NCI-H146 (cell line): ENCODE measurements at places on chromosomes 3 and 15.

- no peak for DNase-seq
These were observed 29.6 kb downstream of the CALML4 start for GRCh38 chr15:68175526-68175925.

DNA sequence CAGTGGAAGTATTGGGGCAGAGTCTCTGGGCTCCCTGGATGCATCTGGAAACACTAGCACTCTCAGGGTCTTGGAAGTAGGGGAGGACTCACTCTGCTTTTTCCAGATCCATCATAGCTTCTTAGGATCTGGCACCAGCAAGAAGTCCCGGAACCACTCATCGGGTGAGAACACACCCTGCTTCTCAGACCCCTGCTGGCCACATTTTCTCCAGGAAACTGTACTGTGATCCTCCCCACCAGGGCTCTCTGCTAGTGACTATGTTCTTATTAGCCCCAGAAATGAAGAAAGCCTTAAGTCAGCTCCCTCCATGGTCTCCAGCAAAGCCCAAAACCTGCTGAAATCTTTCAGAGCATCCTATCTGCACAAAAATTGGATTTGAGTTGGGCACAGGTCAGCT lies 197.3 kb upstream of the GADL1 start:
- no peak for DNase-seq

- no peak for DNase-seq
These were observed 75.8 kb downstream of the FBN1 start for GRCh38 chr15:48569591-48570302.

- DNase-seq, result no peak
These were observed 1.6 kb downstream of the BDH1 start for GRCh38 chr3:197554196-197554561.

DNA sequence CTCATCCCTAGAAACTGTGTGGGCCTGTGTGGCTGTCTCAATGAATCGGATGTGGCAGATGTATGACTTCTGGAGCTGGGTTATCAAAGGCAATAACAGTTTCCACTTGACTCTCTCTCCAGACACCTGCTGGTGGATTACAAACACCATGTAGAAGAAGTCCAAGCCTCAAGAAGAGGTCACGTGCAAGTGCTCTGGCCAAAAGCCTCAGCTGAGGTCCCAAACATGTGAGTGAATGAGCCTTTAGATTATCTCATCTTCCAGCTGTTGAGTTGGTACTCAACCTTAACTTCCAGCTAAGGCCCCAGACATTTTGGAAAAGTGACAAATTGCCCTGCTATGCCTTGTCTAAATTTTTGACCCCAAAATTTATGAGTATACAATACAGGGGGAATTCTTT lies 42.7 kb upstream of the IL12A start:
- DNase-seq, result no peak

DNA sequence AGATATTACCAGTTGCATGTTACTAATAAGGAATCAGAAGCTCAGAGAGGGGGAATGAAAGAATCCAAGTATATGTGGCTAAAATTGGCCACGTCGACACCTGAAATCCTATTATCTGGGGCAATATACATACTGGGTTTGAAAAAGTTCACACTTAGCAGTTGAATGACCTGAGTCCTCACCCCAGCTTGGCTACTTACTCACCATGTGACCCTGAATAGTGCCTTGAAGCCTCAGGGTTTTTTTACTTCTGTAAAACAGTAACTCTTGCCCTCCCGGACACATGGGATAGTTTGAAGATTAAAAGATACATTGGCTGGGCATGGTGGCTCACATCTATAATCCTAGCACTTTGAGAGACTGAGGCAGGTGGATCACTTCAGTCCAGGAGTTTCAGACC lies 342.2 kb upstream of the TPRG1 start:
- no peak for DNase-seq

DNA sequence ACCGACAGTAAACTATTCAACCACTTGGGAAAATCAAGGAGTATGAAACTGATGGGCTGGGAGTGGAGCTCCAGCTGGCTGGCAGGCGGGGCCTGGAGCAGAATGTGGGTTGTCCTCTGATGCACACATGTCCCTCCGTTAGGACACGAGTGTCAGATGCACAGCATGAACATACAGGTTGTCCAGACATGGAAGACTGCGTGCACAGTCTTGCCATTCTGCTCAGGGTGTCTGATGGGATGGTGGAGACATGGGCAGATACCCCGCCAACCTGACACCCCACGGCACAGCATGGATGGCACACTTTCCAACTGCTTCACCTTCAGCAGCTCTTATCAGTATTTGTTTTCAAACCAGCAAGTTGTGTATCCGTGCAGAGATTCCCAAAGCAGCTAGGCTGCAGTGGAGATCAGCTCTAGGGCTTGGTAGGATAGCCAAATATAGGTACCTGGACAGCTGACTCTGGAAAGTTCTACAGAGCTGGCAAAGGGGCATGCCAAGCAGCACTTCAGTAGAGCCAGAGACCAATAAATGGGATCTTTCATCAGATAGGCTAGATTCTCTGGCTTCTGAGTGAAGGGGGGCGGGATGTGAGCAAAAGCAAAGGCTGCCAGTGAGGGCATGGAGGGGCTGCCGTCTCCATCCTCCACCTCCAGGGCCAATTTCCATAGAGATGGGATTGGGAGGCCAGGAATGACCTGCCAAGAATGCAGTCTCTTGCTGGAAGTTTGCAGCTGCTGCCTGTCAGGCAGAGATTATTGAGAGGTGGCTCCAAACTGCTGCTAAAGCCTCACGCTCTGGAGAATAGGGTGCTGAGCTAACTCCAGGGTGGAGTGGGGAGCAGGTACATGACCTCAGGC lies 47.2 kb upstream of the KY start:
- DNase-seq, result no peak

DNA sequence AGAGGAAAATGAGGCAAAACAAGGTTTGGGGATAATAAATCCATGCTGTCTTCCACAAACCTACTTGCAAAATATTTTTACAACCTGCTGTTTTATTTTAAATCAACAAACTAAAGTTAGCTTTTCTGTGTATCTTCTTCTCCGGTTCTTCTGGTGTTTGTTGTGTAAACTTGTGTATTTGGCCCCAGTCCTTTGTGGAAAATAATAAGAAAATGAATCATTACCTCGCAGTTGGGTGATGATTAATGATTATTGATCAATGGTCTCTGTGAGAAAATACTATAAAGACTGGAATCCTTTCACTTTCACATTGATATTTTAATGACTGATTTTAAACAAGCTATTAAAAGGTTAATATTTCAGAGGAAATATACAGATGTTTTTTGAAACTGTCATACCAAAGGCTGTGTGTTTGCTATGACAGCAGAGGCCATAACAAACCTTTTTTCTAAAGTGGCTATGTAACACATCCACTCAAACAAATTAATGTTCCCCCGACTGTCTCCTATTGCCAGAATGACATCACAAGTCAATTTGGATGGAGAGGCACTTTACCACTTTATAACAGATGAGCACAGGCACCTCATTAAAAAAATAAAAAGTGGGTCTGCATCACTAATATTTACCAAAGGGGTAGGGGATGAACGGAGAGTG lies 152.5 kb downstream of the MEX3B start:
- DNase-seq, result peak; percentile 6

GRCh38 chr3:157865352-157866000 lies 240.7 kb downstream of the SHOX2 start:
- DNase-seq, result peak; percentile 55

DNA sequence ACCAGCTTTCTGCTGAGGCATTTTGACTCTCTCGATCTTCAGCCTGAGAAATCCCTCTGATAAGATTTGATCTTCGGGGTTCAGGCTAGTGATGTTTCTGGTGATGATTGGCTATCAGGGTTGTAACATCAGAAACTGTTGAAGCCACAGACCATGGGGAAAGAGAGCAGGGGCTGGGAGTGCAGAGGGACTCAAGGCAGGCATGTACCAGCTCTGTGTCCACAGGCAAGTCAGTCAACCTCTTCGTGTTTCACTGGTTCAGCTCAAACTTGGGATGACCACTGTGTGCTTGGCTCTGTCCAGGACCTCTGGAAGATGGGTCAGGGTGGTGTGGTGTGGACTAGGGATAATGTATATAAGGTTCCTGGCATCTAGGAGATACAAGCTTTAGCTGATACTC lies 116.5 kb downstream of the EEFSEC start:
- DNase-seq, result no peak

- no peak for DNase-seq
These were observed 50.1 kb upstream of the DYNC1LI1 start for GRCh38 chr3:32620611-32621310.

DNA sequence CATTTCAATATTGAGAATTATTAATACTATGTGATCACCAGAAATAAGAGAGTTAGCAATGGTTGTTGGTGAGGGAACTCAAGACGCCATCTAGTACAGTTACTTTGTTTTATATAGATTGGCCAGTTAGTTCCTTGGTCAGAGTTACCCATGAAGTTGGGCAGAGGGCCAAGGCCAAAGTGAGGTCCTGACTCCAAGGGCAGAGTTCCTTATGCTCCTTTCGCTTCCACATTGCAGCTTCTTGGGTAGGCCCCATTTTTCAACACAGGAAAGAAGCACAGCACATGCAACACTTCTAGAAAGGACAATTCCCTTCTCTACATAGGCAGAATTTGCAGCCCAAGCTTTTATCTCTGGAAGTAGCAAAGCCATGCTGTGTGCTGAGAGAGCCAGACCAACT lies 178.6 kb downstream of the KCNAB1 start:
- no peak for DNase-seq

DNA sequence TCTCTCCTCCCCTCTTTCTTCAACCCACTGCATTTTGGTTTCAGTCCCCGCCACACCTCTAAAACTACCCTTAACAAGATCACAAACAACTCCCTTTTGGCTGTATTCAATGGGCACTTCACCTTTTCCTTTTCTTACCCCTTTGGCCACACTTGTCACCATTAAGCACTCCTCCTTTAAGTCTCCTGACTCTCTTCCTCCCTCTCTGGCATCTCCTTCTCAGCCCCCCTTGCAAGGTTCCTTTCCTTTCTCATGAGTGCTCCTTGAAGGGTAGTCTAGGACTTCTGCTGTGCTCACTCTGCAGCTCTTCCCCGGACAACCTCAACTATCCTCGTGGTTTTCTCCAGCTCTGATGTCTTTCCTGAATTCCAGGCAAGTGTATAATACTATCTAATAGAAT lies 103.7 kb downstream of the RPL22L1 start:
- no peak for DNase-seq

DNA sequence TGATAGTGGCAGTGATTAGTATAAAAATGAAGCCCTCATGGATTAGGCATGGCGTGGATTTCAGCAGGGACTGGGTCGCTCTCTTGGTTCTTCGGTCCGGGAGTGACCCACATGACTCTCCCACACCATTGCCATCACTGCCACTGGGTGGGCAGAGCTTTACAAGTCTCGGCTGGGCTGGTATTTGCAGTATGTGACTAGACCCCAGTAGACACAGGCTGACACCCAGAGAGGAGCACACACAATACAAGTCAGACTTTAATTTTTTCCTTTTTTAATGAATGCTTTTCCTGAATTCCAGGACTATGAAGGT lies 1.5 kb downstream of the SV2B start:
- DNase-seq, result no peak

- no peak for DNase-seq
These were observed 12.2 kb upstream of the XYLB start for GRCh38 chr3:38334142-38335055.

DNA sequence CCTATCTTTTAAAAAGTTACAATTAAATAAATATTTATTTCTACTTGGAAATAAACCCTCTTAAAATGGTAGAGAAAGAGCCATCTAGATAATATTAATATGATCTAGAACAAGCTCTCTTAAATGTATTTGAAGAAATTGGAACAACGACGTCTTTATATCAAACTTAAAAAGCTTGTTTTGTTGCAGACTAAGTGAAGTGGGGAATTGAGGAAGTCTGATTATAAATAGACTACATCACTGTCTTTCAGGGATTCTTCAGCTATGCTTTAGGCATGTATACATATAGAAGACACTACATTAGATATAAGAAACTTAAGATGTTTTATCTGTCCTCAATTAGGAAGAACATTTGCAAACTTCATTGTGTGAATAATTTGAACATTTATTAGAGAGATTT lies 1.8 kb downstream of the BCHE start:
- no peak for DNase-seq

DNA sequence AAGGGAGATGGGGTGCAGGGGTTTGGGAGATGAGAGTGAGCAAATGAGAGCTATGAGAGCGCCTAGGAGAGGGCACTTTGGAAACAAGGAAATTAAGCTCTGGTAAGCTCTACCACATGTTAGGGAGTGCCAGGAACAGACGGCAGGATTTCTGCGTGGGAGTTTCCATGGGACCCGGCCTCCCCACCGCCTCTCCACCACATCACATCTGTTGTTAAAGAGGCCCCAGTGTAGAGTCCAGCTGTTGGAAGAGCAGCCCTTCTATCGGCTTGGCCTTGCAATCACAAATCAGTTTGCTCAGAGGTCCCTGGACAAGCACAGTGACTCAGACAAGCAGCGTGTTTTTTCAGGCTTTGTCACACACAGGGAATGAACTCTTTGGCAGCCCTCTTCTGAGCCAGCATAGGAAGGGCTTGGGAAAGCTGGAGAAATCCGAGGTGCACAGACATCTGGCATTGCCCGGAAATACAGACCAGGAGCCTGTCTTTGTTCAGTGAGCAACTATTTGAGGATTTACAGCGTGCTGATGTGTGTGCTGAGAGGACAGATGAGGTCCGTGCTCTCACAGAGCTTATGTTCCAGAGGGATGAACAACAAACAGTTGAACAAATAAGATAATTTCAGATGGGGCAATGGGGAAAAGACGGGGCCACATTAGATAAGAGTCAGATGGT lies 370.6 kb upstream of the PROK2 start:
- DNase-seq, result no peak

GRCh38 chr3:44883999-44884431 lies 9.6 kb downstream of the TGM4 start:
- no peak for DNase-seq

DNA sequence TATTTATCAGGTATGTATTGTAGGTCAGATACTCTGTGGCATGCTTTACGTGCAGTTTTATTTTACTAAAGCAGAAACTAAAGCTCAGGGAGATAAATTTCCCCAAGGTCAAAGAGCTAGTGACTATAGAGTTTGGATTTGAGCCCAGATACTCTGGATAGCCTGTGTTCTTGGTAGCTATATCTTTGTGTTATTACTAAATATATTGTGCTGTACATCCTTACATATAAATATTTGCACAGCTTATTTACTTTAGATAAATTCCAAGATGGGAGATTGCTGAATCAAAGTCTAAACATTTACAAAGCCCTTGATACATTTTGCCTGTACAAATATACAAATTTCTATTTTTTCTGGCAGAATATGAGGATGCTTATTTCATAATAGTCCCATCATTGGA lies 660.9 kb upstream of the NAALADL2 start:
- peak; percentile 19 for DNase-seq

DNA sequence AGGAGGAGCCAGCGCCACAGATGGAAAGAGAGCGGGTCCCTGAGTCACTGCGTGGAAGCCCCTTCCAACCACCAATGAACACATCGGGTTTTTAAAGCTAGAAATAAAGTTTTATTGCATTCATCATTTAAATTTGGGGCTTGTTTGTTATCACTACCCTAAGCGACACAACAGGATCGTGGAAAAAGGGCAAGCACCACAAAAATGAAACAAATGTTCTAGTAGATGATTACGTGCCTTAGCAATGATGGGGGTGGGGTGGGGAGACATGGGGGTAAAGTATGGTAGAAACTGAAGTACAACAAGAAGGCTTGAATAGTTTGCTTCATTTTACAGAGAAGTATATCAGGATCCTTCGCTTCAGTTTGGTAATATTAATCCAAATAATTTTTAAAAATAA lies 221.6 kb upstream of the ATP10A start:
- DNase-seq, result no peak
